Activated T-helper 1 cell treated with anti-CD3 and anti-CD28 coated beads, Interleukin-12 subunit alpha, Interleukin-12 subunit beta, Interleukin-2, Interleukin-4 antibody, amounts not matched to agents 30 ng/mL and 10 ng/mL and 1 ng/mL, durations not matched to agents 14 hours and 24 hours and 36 hours (primary cell): ENCODE measurements at places on chromosomes 7 and 10. TPM values are rescaled to one million over a fixed set of nuclear protein-coding genes. Genes with fewer than 3 reads are reported as not detected.

ZCWPW1 gene
- 2.0 and 2.4 TPM in 2 replicates for total RNA-seq

ZNF239 gene
- 1.4 and 1.7 TPM in 2 replicates for total RNA-seq

TAX1BP1 gene
- total RNA-seq: 88.6 and 90.9 TPM in 2 replicates

DNA sequence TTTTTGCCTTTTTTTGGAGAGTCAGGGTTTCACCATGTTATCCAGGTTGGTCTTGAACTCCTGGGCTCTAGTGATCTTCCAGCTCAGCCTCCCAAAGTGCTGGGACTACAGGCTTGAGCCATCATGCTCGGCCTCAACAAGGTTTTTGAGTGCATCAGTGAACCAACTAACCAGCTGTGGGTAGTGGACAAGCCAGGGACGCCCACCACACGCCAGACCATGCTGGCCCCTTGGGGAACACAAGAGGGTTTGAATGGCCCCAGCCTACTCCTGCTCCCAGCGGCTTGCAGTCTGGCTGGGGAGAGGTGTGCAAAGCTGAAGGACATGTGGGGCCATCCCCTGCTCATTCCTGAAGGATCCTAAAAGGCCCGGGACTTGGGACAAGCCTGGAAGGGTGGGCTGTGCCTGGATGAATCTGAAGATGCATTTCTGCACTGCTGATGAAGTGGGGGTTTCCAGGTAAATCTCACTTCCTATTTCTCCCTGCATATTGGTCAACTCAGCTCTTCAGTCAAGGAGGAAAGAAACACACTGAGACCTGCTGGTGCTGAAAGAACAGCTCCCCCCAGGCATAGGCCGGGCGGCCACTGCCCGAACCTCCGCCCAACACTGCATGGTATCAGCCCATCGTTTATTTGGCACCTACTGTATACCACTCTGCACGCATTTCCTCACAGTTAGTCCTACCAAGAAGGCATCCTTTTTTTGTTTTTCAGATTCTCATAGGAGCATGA, 6.9 kb downstream of the MMD2 start:
- no peak for DNase-seq
- peaks cover 9% of the 10 kb centered on the region for H3K27me3 ChIP-seq
- no peak overlapping the region for H3K27ac ChIP-seq
- no peak overlapping the region for H3K4me3 ChIP-seq
- H3K4me1 ChIP-seq: no peaks in the 10 kb centered on the region
- H3K36me3 ChIP-seq: no peaks in the 10 kb centered on the region

- DNase-seq: no peak
- peaks cover 9% of the 10 kb centered on the region for H3K27me3 ChIP-seq
- no peak overlapping the region for H3K4me3 ChIP-seq
- H3K27ac ChIP-seq: no peak overlapping the region
Measured at GRCh38 chr7:22156205-22156604, 200.7 kb downstream of the RAPGEF5 start.

DNA sequence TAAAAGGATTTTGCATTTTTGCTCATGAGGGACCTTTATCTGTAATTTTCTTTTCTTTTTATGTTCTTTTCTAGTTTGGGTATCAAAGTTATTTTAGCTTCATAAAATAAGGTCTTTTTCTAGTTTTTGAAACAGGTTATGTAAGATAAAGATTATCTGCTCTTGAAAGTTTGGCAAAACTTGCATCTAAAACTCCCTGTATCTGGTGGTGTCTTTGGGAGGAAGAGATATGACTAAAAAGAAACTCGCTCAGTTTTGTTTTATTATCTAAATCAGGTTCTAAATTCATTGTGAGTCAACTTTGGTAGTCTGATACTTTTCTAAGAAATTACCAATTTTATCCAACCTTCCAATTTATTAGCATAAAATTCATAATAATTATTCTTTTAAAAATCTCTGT, 55.1 kb downstream of the VCL start:
- H3K27ac ChIP-seq: no peak overlapping the region
- peaks cover 4% of the 10 kb centered on the region for H3K27me3 ChIP-seq
- H3K4me1 ChIP-seq: peaks cover 28% of the 10 kb centered on the region
- H3K36me3 ChIP-seq: no peaks in the 10 kb centered on the region
- no peak for DNase-seq

DNA sequence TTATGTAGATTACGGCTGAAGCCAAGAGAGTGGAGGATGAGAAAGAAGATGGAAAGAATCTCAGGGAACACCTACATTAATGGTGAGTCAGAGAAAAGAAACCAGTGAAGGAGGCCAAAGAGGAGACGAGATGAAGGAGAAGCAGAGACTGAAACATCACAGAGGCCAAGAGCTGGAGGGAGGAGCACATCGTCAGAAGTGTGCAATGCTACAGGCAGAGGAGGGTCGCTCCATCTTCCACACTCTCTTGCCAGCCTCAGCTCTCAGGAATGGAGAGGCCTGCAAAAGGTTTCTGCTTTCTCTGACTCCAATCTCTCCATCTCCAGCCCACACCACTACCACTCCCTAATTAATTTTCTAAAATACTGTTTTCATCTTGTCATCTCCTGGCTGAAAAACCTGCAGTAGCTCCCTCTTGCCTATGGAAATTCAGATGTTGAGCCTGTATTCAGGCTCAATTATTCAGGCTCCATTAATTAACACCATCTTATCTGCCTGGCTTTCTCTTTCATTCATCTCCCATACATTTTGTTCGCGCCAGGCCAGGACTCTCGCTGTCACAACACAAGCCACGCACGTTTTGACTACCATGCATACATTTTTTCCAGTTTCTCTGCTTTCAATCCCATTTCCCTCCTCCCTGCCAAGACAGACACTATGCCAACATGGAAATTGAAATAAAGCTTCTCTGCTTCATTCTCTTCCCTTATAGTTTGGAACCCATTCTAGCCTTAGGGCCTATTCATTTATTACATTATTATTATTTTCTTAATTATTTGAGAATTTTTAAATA, 165.8 kb downstream of the INHBA start:
- no peak for DNase-seq
- H3K4me3 ChIP-seq: no peak overlapping the region
- H3K27ac ChIP-seq: no peak overlapping the region
- H3K27me3 ChIP-seq: no peaks in the 10 kb centered on the region
- H3K36me3 ChIP-seq: no peaks in the 10 kb centered on the region
- no peaks in the 10 kb centered on the region for H3K4me1 ChIP-seq

GRCh38 chr10:79050896-79051555, 17.7 kb upstream of the ZMIZ1 start:
- no peak for DNase-seq
- H3K36me3 ChIP-seq: peaks cover 2% of the 10 kb centered on the region
- no peaks in the 10 kb centered on the region for H3K27me3 ChIP-seq
- no peak overlapping the region for H3K4me3 ChIP-seq

DNA sequence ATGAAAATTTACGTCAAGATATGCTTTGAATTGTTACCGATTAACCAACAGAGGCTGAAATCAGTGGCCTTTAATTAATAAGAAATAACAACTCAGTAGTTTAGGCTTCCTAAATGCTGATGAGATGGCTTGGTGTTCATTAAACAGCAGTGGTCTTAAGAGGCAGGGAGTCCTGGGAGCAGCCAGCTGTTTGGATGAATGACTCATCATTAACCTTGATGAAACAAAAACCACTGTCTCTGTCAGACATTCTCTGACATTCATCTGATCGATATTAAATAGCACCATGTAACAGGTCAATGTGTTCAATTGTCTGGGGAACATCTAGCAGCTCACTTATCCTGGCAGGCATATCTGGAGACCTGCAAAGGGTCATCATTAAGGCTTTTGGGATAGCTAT, 234.2 kb upstream of the LRRN3 start:
- H3K4me1 ChIP-seq: no peaks in the 10 kb centered on the region
- H3K36me3 ChIP-seq: peaks cover 2% of the 10 kb centered on the region
- no peak overlapping the region for H3K27ac ChIP-seq
- H3K4me3 ChIP-seq: no peak overlapping the region
- H3K27me3 ChIP-seq: no peaks in the 10 kb centered on the region
- no peak for DNase-seq

GRCh38 chr10:60399328-60399727, 9.7 kb upstream of the ANK3 start:
- no peak overlapping the region for H3K27ac ChIP-seq
- no peak for DNase-seq
- H3K27me3 ChIP-seq: no peaks in the 10 kb centered on the region
- H3K4me1 ChIP-seq: peaks cover 16% of the 10 kb centered on the region
- no peaks in the 10 kb centered on the region for H3K36me3 ChIP-seq
